ENCODE measurements at places on chromosomes 13 and 19. TPM values are rescaled to one million over a fixed set of nuclear protein-coding genes. Genes with fewer than 3 reads are reported as not detected.

GRCh38 chr19:29155683-29156082, 57.3 kb downstream of the UQCRFS1 start:
- no peaks in the 10 kb centered on the region for H3K4me1 ChIP-seq
- no peak overlapping the region for H3K27ac ChIP-seq
- H3K36me3 ChIP-seq: no peaks in the 10 kb centered on the region
- no peak for DNase-seq
- H3K27me3 ChIP-seq: no peaks in the 10 kb centered on the region
- no peak overlapping the region for H3K4me3 ChIP-seq

DNA sequence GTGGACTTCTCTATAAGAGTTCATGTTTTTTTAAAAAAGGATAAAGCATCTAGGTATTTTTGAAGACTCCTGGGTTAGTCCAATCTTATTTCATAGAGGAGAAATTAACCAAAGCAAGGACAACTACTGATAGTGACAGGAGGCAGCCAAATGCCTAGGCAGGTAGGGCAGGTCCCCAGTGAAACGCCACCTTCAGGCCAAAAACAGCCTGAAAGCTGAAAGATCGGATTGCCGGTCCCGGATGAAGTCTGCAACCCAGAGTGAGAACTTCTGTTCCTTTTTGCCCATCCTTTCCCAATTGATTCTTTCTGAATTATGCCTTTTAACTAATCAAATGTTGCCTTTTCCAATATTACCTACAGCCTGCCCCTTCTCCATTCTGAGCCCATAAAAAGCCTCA, 6.1 kb upstream of the GGACT start:
- no peaks in the 10 kb centered on the region for H3K27me3 ChIP-seq
- H3K4me3 ChIP-seq: no peak overlapping the region
- H3K4me1 ChIP-seq: no peaks in the 10 kb centered on the region
- DNase-seq: no peak
- H3K27ac ChIP-seq: no peak overlapping the region

DNA sequence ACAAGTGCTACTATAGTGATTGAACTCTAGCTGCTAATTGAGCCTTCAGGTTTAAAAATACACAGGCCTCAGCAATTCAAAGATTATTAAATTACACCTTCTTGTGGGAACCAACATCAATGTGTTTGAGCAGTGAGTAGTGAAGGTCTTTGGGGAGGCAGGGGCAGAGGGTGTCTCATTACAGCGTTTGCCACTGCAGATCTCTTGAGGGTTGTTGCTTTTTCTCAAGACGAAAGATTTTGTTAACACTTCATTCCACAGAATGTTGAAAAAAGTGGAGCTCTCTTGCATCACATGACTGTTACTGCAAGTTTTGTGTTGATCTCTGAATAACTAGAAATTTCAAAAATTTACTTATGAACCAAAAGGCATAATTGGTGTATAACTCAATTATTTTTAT, 253.6 kb downstream of the ATP8A2 start:
- H3K36me3 ChIP-seq: no peaks in the 10 kb centered on the region
- H3K4me3 ChIP-seq: no peak overlapping the region
- no peak for DNase-seq
- H3K4me1 ChIP-seq: no peaks in the 10 kb centered on the region
- H3K27ac ChIP-seq: no peak overlapping the region
- H3K27me3 ChIP-seq: no peaks in the 10 kb centered on the region

DNA sequence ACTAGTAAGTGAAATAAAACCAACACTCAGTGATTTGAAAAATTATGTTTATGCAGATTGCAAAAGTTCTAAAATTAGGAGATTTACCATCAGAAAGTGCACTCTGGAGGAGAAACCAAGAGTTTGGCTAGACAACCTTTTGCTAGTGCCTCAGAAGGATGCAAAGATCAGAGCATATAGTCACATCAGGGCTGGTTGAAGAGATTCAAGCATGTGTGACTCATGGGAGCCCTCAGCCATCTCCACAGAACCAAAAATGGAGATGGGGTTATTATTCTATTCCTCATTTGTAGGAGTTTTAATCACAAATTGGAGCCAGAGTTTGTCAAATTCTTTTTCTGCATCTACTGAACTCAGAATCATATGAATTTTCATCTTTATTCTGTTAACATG, 32.9 kb upstream of the OXGR1 start:
- no peak overlapping the region for H3K4me3 ChIP-seq
- H3K36me3 ChIP-seq: no peaks in the 10 kb centered on the region
- peaks cover under 1% of the 10 kb centered on the region for H3K27me3 ChIP-seq

DNA sequence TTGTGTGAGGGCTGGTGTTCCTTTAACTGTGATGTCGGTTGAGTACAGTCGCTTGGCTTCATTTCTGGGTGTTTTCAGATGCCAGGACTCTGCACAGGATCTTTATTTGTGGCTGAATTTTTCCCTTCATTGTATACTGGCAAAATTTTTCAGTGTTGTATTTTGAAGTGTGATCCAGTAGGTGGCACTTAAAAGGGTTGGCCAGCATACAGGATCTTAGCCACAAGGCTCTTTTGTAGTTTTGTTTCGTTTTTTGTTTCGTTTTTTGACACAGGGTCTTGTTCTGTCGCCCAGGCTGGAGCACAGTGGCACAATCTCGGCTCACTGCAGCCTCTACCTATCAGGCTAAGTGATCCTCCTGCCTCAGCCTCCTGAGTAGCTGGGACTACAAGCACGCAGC, 8.7 kb downstream of the FCAR start:
- no peaks in the 10 kb centered on the region for H3K36me3 ChIP-seq
- H3K4me3 ChIP-seq: no peak overlapping the region
- no peaks in the 10 kb centered on the region for H3K4me1 ChIP-seq

- no peak overlapping the region for H3K4me3 ChIP-seq
- H3K27me3 ChIP-seq: no peaks in the 10 kb centered on the region
- H3K4me1 ChIP-seq: no peaks in the 10 kb centered on the region
- no peak overlapping the region for H3K27ac ChIP-seq
- DNase-seq: no peak
These were observed 6.2 kb upstream of the ZNF497 start for GRCh38 chr19:58368561-58369360.

GRCh38 chr19:10815969-10816644, 19.9 kb downstream of the TMED1 start:
- H3K27me3 ChIP-seq: no peaks in the 10 kb centered on the region
- peak overlapping the region; percentile 40 for H3K4me3 ChIP-seq
- peaks cover 10% of the 10 kb centered on the region for H3K4me1 ChIP-seq
- DNase-seq: no peak
- peaks cover 78% of the 10 kb centered on the region for H3K36me3 ChIP-seq
- peak overlapping the region; percentile 55 for H3K27ac ChIP-seq

- no peak overlapping the region for H3K4me3 ChIP-seq
- peaks cover 5% of the 10 kb centered on the region for H3K27me3 ChIP-seq
- H3K36me3 ChIP-seq: no peaks in the 10 kb centered on the region
- no peak for DNase-seq
- H3K4me1 ChIP-seq: no peaks in the 10 kb centered on the region
These were observed 115.2 kb upstream of the PEG3 start for GRCh38 chr19:56955637-56956216.

DNA sequence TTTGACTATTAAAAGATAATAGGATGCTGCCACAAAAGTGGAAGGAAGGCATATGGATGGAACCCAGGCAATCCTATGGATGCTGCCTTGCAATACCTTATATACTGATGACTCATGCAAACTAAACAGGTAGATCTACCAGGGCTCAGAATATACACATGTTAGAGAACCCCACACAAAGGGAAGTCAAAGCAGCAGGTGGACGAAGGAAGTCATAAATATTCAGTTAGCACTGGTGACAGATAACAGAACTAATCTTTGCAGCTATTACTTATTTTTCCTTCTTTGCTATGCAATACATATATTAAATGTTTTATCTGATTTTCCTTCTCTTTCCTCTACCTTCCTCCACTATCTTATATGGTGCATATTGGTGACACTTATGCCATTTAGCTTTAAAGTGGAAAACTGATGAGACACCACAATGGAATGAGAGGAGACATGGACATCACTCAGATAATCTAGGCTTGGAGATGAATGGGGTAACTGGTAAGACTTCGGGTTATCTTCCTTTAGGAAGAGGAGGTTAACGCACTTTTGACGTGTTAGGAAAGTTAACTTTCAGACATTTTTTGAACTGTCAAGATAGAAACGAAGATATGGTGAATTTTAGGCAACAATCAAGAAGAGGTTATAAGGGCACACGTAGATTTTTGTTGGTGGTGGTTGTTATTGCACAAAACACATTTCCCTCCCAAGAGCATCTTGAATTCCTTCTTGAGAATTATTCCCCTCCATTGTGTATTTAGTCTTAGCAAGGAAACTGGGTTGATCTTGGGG, 39.8 kb upstream of the MBNL2 start:
- no peaks in the 10 kb centered on the region for H3K4me1 ChIP-seq
- H3K4me3 ChIP-seq: no peak overlapping the region
- H3K36me3 ChIP-seq: no peaks in the 10 kb centered on the region
- no peak overlapping the region for H3K27ac ChIP-seq
- H3K27me3 ChIP-seq: no peaks in the 10 kb centered on the region

DNA sequence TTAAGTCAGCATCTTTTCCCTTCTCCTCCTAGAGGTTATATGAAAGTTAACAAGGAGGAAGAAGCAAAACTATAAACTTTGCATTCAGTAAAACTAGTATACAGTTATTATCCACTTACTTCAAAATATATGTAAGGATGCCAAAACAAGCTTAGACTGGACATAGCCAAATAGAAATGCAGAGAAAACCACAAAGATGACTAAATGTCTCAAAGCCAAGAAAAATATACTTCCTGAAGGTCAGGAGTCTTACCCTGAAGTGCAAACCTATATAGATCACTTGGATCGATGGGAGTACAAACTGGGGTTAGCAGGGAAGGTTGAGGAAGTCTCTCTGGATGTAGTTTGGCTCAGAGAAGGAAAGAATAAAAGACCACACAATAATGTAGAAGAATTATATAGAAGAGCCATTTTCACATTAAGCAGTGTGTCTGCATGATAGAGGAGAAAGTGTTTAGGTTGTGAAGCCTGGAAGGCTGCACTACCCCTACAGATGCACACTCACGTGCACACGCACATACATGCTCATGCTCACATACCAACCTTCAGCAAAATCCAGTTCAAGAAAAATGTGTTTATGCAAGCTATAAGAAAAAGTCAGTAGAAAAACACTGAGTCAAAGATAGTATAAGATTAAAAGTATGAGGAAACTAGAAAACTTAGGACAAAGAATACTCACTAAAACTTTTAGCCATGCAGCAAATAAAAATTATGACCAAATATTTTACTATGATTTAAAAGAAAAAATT, 112.1 kb upstream of the RXFP2 start:
- H3K27me3 ChIP-seq: no peaks in the 10 kb centered on the region
- no peak for DNase-seq
- H3K4me1 ChIP-seq: no peaks in the 10 kb centered on the region
- H3K36me3 ChIP-seq: no peaks in the 10 kb centered on the region

GRCh38 chr13:114157869-114158495, 21.1 kb upstream of the CFAP97D2 start:
- peaks cover 16% of the 10 kb centered on the region for H3K4me1 ChIP-seq
- DNase-seq: no peak
- H3K27ac ChIP-seq: no peak overlapping the region
- no peaks in the 10 kb centered on the region for H3K36me3 ChIP-seq
- H3K27me3 ChIP-seq: no peaks in the 10 kb centered on the region
- no peak overlapping the region for H3K4me3 ChIP-seq

GRCh38 chr13:35140831-35141230, 198.8 kb downstream of the NBEA start:
- H3K27ac ChIP-seq: no peak overlapping the region
- no peak for DNase-seq
- H3K4me3 ChIP-seq: no peak overlapping the region
- no peaks in the 10 kb centered on the region for H3K4me1 ChIP-seq
- no peaks in the 10 kb centered on the region for H3K36me3 ChIP-seq

DNA sequence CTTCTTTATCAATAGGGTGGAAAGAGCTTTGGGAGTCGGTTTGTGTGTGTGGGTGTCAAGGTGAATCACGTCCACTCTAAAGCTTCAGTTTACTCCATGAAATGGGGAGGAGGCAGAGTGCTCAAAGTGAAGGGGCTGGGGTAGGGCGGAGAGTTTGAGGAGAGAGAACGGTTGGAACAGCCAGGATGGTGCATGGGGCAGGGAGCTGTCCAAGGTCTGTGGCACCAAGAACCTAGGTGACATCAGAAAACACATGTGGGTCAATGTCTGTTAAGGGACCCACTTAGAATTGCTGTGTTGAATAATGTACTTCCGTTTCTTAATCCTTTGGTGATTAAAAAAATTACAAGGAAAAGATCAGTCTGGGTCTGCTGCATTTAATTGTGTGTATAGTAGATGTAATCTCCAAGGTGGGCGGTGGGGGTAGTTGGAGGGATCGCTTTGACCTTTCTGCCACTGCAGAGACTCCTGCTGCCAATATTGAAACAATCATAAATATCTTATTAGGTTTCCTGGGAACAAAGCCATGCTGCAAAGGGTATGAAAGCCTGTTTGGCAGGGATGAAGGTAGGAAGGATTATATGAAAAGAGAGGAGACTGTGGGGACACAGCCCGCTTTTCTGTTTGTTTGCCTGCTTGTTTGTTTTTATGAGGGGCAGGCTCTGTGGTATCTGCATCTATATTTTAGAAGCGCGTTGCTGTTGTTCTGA, 122.3 kb downstream of the ATP8A2 start:
- no peak overlapping the region for H3K27ac ChIP-seq
- peaks cover 6% of the 10 kb centered on the region for H3K27me3 ChIP-seq
- H3K36me3 ChIP-seq: no peaks in the 10 kb centered on the region

- H3K27me3 ChIP-seq: no peaks in the 10 kb centered on the region
- no peak overlapping the region for H3K4me3 ChIP-seq
- H3K36me3 ChIP-seq: no peaks in the 10 kb centered on the region
- H3K27ac ChIP-seq: no peak overlapping the region
- no peaks in the 10 kb centered on the region for H3K4me1 ChIP-seq
These were observed 32.3 kb downstream of the TMPRSS9 start for GRCh38 chr19:2392366-2392765.

GRCh38 chr19:46616631-46617322, 8.1 kb downstream of the PTGIR start:
- no peak overlapping the region for H3K27ac ChIP-seq
- no peak overlapping the region for H3K4me3 ChIP-seq
- no peaks in the 10 kb centered on the region for H3K36me3 ChIP-seq
- peak; percentile 82 for DNase-seq
- peaks cover 37% of the 10 kb centered on the region for H3K4me1 ChIP-seq

DNA sequence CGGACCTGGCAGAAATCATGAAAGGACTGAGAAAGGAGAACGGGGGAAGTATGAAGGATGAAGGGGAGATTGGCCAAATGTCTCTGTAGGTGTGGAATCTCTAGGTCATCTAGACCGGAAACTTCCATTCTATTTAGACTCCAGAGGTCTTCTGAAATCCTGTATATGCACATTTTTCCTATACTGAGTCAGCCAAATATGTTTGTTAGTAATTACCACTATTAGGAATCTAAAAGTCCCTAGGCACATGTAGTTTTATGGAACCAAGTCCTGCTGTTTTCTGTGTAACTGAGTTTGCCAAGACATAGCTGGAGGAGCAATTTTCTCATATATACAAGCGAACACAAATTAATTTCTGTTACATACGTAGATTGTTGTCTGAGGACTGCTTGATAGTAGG, 498.1 kb downstream of the GPC5 start:
- H3K4me3 ChIP-seq: no peak overlapping the region
- no peak overlapping the region for H3K27ac ChIP-seq
- no peaks in the 10 kb centered on the region for H3K4me1 ChIP-seq
- H3K36me3 ChIP-seq: no peaks in the 10 kb centered on the region

SLC5A5 gene
- not detected for total RNA-seq

KLK14 gene
- not detected for total RNA-seq

TUBB4A gene
- 0.58 TPM for total RNA-seq

DPP9 gene
- total RNA-seq: 75.8 TPM

KIR2DL4 gene
- 0.46 TPM for total RNA-seq

ZNF579 gene
- 15.7 TPM for total RNA-seq

ACP4 gene
- total RNA-seq: not detected

CEACAM3 gene
- total RNA-seq: 1.2 TPM

ZNF526 gene
- total RNA-seq: 9.6 TPM
